ENCODE measurements at places on chromosomes 16 and 17.

DNA sequence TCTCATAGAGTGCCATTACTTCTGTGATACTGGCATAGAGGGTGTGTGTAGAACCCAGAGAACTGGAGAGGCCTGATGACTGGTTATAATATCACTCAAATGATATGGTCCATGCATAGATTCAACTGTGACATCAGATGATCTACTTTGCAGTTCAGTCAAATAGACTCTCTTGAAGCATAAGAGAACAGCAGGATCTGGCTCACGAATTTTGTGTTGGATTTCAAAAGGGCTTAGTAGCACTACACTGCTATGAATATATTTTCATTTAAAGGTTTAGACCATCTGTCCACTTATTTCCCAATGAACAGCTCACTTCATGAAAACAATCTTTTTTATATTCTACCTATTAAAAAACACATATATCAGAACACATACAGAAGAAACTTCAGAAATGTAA is 119.7 kb downstream of the KIF2B start:
- DNase-seq = no peak

- peak; percentile 64 for DNase-seq
Observed at GRCh38 chr17:40540448-40540847, 24.8 kb downstream of the CCR7 start.

DNA sequence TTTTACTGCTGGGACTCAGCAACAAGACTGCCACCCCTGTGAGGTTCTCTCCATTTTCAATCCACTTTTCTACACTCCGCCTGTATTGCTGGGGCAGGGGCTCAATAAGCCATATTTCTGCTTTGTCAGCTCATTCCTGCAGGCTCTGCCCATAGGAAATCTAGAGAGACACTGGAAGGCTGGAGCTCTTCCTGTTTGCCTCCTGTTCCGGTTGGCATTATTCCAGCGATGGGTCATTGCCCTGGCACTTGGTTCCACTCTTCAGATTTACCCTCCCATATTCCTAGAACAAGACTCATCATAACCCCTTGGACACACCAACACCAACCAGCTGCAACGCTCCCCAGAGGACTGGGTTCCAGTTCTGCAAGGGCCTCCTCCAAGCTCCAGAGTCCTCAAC is 210.4 kb downstream of the CA10 start:
- DNase-seq = no peak

- no peak for DNase-seq
Observed at GRCh38 chr17:7817643-7817964, 16.4 kb upstream of the KDM6B start.

- DNase-seq = no peak
Observed at GRCh38 chr17:73941919-73942530, 261.5 kb upstream of the RPL38 start.

GRCh38 chr17:4142107-4142900 is 526 bp downstream of the ZZEF1 start:
- DNase-seq = peak; percentile 41

GRCh38 chr17:67058036-67058435 is 13.7 kb downstream of the CACNG1 start:
- no peak for DNase-seq

DNA sequence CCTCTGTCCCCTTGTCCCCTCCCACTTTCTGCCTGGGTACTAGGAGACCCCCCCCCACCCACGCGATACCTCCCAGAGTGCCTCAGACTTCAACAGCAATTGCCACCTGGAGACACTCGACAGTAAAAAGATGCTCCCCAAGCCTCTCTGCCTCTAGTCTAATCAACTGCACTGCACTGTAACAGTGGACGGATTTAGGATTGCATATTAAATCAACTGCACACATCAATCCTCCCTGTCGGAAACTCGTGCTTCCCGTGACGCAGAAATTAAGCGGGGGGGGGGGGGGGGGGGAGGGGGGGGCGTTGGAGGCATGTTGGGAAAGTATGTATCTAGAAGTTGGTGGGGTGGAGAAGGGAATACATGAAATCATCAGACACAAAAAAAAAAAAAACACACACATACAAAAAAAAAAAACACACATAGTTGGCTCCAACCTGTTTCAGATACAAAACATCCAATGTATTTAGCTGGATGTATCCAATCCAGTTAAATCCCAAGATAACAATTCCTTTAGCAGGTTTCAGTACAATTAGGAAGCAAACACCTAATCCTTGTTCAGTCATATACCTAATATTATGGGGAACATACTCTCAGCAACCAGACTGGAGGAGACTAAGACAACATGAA is 29.7 kb downstream of the FAM222B start:
- no peak for DNase-seq

DNA sequence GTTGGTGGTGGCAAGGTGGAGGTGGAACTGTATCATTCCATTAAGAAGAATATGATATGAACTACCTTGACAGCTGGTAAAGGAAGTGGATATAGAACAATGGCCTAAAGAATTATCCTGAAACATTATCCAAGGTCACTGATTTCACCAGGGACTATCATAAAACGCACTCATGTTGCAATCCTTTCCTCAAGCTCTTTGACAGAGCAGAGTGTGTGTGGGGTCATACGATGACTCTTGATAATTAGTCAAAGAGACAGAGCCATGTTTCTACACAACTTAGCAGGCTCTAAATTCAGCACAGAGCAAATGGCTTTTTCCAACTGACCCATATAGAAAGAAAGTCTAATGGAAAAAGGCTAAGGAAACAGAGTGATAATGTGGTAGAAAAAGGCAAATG is 126.4 kb upstream of the ANKFN1 start:
- DNase-seq = no peak

- DNase-seq = peak; percentile 29
Observed at GRCh38 chr17:688100-688989, 26.3 kb downstream of the VPS53 start.

GRCh38 chr16:88437367-88437964 is 15.6 kb upstream of the ZFPM1 start:
- DNase-seq = peak; percentile 65

DNA sequence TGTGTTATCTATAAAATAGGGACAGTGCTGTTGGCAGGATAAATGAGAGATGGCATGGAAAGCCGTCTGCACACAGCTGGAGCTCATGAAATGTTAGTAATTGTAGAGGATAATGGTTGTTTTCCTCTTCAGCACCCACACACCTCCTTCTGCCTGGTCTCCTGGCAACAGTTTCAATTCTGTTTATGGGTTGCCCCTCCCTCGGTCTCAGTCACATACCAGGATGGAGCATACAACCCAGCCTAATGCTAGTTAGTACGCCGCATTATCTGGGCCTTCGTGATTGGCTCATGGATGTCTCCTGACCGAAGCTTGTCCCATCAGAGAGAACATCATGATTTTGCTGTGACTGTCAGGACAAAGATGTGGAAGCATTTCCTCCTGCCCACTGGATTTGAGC is 126.2 kb upstream of the WSCD1 start:
- DNase-seq = no peak

GRCh38 chr16:57032931-57033330 is 43.6 kb downstream of the NLRC5 start:
- no peak for DNase-seq

DNA sequence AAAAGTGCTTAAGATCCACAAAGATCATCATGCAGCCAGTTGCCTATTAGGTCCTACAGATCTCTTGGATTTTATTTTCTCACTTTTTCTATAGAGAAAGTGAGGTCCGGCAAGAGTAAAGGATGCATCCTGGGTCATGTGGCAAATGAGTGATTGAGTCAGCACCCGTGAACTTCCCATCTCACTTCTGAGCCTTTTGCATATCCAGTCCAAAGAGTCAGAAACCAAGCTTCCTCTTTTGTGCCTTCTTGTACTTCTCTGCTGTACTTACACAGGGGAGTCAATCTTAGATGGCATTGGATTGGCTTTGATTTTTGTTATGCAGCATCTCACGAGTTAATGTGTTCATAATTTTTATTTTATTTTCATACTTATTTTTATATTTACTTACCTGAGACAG is 114.2 kb upstream of the IRX5 start:
- DNase-seq = no peak

DNA sequence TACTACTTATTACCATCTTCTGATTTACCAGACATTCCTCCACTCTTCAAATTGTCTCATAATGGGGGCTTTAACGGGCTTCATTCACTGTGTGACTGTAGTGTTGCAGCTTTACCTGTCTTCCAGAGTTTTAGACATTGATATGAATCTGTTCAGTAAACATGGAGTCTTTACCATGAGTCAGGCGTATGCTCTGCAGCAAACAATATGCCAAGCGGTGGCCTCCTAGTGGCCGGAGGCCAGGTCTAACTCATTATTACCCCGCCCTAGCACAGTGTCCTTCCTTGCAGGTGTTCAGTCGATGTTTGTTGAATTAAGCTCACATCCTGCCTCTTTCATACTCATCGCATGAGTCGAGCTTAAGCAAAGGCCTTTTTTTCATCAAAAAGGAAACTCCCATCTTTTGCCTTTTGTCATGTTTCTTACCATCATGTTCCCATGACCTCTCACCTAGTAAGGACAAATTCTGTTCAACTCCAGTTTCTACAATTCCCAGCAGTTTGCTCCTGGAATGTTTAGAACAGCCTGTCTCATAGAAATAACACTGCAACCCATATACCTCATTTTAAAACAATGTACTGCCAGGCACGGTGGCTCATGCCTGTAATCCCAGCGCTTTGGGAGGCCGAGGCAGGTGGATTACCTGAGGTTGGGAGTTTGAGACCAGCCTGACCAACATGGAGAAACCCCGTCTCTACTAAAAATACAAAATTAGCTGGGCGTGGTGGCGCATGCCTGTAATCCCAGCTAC is 39.4 kb downstream of the TUBD1 start:
- peak; percentile 68 for DNase-seq

- peak; percentile 86 for DNase-seq
Observed at GRCh38 chr17:74779948-74780400, 3.8 kb upstream of the NAT9 start.

DNA sequence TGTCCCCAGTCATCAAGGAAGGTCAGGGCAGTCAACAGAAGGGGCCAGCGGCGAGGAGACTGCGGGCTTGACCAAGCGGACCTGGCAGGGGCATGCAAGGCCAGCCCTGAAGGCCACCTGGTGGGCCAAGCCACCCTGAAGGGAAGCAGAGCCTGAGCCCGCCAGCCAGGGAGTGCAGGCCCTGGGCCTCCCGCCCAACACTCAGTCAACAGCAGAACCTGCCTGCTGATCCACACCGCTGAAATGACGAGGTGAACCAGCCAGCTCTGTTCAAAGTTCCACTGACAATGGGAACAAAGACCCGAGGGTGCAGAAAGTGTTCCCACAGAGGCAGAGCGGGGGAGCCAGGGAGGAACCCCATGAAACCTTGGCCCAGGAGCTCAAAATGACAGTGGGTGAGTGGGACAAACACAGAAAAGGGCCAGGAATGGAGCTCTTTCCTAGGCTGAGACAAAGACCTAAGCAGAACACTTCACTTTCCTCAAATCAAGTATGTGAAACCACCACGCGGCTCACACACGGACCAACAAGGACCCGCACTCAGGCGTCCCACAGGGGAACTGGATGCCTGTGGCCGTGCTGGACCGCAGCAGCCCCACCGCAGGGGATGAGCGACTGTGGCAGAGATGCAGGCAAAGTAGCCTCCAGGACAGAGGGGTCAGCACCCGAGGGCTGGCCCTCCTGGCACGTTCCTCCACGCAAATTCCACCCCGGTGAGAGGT is 12.0 kb downstream of the AXIN1 start:
- no peak for DNase-seq

DNA sequence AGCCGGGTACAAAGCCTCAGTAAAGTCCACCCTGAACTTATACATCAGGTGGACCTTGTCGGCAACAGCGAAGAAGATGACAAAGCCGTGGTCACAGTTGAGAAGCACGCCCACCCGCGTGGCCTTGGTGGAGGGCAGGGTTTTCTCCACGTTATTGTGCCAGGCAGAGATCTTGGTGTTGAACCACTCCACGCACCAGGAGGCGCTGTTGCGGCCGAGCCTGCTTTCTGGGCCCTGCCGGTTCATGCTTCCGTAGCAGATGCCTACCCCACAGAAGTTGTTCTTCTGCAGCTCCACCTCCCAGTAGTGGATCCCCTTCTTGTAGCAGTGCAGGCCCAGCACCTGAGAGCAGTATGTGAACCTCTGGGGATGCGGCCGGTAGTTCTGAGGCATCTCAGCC is 22.1 kb downstream of the TRIM25 start:
- peak; percentile 41 for DNase-seq

GRCh38 chr16:30893417-30893743 is 497 bp downstream of the BCL7C start:
- no peak for DNase-seq

DNA sequence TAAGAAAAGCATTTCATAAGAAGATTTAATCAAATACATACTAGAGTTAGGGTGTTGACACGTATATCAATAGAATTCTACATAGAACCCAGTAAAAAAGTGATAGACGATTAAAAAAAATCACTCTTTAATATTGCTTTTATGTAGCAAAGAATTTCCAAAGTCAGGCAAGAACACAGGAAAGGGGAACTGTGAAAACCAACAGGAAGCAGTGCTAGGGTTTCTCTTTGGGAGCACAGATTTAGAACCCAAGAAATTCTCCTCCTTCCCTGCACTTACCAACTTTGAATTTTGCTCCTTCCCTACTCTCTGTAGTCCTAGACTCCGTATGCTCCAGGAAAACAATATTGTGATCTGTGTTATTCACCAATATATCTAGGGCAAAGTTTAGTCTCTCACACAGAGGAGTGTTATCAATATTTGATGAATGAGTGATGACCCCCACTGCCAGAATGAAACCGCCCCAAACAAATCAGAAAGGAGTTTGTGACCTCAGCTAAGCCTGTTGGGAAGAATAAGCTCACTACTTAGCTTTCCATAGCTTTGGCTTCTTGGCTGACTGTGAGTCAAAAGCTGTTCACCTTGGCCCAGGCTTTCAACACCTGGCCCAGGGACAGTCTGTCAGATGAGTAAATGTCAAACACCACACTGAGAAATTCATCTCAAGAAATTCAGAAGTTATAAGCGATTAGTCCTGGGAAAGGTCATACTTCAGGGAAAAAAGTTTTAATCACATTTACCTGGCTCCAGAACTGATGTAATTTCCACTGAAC is 8.6 kb downstream of the RFWD3 start:
- DNase-seq = no peak

DNA sequence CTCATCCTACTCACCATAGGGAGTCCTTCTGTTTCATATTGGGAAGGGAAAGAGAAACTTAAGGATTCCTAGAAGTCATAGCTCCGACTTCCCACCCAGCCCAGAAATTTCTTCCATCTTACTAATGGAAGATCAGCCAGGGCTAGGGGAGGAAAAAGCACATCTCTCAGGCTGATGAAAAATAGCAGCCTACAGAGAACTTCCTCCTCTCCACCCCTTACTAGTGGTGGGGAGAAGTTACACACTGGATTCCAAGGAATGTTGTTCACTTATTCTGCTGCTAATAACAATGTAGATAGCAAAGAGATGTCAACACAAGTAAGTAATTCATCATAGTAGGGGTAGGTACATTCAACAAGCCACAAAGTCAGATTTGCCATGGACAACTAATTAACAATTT is 94.4 kb downstream of the SPACA3 start:
- no peak for DNase-seq

- no peak for DNase-seq
Observed at GRCh38 chr17:45043813-45044540, 7.5 kb downstream of the DCAKD start.

- peak; percentile 94 for DNase-seq
Observed at GRCh38 chr16:89115216-89115861, 21.7 kb downstream of the ACSF3 start.
